GM04504 (cell line): ENCODE measurements at places on chromosomes 2 and 18.

DNA sequence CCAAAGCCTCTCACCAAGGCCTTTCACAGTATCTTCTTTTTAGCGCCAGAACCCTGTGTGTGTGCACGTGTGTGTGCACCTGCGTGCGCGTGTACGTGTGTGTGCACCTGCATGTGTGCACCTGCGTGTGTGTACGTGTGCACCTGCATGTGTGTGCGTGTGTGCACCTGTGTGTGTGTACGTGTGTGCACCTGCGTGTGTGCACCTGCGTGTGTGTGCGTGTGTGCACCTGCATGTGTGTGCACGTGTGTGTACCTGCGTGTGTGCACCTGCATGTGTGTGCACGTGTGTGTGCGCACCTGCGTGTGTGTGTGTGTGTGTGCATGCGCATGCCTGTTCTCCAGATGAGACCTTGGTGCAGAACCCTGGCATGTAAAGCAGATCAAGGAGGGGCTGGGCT lies 131.4 kb upstream of the HDAC4 start:
- no peak for DNase-seq

GRCh38 chr2:101921953-101922325 lies 69.8 kb upstream of the IL1R2 start:
- DNase-seq: no peak

- DNase-seq: no peak
Observed at GRCh38 chr2:214052235-214052634, 358.6 kb upstream of the VWC2L start.

DNA sequence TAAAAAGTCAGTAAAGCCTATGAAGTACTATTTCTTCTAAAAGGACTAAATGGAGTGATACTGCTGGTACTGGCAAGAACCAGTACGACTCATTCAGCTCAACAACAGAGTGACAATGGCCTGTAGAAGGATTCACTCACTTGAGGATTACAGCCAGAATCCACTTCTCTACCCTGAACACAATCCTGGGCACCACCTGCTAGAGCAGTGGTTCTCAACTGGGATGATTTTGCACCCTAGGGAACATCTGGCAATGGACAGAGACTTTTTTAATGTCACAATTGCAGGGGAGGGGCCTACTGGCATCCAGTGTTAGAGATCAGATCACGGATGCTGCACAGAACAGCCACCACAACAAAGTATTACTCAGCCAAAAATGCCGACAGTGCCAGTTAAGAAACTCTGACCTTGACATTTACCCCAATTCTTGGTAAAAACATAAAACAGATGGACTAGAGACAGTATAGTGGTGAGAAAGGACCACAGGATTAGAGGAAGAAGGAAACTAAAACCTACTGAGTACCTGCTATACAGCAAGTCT lies 5.0 kb downstream of the SPIRE1 start:
- no peak for DNase-seq

GRCh38 chr2:151410485-151410834 lies 758 bp downstream of the RIF1 start:
- DNase-seq: peak; percentile 2

DNA sequence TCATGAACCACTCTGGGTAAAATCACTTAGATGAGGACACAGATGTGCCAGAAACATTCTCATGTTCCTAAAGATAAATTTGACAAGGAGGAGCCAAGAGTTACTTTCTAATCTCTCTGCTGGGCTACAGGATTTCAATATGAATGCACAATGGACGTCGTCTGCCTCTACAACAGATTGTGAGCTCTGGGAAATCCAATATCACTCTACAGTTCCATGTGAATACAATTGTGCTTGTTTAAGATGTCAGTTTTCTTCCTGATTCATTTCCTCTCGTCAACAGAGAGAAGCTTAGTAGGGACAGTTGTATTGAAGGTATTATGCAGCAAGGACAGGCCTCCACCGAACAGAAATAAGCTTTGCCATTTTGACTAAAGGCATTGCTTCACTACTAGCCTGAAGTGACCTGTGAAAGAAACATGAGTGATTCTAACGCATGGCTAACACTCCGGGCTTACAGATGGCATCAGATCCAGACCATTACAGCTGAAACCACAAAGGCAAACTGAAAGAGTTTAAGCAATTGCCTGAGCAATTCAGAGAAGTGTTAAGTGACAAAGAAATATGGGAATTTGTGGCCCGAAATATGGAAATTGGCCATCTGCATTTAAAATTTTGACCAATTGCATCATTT lies 1591.5 kb downstream of the LRP1B start:
- no peak for DNase-seq

GRCh38 chr2:164671664-164672396 lies 50.5 kb upstream of the GRB14 start:
- DNase-seq: peak; percentile 32

GRCh38 chr2:220913384-220913783 lies 658.7 kb downstream of the EPHA4 start:
- DNase-seq: no peak

DNA sequence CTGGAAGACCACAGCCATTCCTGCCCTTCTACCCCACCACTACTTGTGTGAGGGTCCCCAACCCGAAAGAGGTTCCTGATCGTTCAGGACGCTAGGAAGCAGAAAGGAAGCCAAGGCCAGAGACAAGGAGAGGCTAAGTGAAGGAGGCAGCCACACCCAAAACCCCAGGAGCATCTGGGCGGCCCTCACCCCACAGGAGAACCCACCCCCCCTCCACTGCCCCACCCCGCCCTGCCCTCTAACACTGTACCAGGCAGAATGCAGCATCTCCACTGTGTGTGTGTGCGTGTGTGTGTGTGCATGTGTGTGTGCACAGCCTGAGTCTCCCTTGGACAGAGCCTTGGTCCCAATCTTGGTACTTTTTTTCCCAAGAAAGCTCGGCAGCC lies 207.5 kb upstream of the HAAO start:
- no peak for DNase-seq

- DNase-seq: no peak
Observed at GRCh38 chr18:62081248-62081647, 105.6 kb downstream of the PIGN start.

GRCh38 chr2:64939332-64939917 lies 49.8 kb upstream of the SLC1A4 start:
- no peak for DNase-seq

- no peak for DNase-seq
Observed at GRCh38 chr2:65443509-65444186, 11.2 kb upstream of the SPRED2 start.

- peak; percentile 51 for DNase-seq
Observed at GRCh38 chr18:79933765-79934164, 17.7 kb downstream of the SLC66A2 start.

GRCh38 chr2:72395096-72395495 lies 247.4 kb upstream of the CYP26B1 start:
- DNase-seq: no peak

GRCh38 chr2:85662899-85663593 lies 5.0 kb downstream of the SFTPB start:
- peak; percentile 84 for DNase-seq

DNA sequence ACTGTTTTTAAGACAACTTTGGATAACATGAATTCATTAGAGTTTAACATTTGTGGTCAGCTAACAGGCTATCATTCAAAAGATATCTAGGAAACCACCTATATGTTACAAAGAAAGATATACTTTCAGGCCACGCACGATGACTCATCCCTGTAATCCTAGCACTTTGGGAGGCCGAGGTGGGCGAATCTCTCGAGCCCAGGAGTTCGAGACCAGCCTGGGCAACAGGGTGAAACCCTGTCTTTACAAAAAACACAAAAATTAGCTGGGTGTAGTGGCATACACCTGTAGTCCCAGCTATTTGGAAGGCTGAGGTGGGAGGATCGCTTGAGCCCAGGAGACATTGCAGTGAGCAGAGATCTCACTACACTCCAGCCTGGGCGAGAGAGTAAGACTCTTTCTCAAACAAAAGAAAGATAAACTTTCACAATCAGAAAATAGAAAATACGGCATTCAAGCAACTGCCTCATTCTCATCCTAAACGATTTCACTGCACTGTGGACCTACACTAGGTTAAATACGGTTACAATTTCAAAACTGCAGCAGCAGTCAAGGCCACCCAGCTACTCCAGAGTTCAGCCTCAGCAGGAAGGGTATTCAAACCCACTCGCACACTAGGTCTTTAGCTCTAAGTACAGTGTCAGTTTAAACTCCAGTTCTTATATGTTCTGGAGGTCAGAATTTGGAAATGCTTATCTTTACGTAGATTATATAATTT lies 250.0 kb upstream of the SLC39A10 start:
- DNase-seq: no peak

DNA sequence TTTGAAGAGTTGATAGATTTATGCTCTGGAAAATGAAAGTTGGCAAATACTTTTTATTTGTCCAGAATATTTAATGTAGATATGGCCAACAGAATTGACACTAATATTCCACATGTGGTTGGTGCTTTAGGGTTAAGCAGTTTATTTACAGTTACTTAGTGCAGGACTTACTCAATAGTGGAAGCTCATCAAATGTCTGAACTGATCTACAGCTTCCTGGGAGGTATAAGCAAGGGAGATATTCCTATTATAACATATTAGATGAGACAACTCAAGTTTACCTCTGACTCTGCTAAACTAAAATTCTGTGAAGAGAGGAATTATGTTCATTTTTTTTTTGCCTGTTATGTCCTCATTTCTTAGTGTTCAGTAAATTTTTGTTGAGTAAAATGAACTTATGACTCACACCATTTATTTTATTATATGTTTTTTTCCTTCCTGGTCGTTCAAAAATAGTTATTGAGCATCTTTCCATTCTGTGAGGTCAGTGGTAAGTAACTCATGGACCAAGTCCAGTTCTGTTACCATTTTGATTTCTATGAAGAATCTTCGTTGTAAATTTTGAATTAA lies 13.6 kb downstream of the ABI2 start:
- DNase-seq: no peak

- no peak for DNase-seq
Observed at GRCh38 chr2:175580652-175581051, 399.1 kb upstream of the ATP5MC3 start.

DNA sequence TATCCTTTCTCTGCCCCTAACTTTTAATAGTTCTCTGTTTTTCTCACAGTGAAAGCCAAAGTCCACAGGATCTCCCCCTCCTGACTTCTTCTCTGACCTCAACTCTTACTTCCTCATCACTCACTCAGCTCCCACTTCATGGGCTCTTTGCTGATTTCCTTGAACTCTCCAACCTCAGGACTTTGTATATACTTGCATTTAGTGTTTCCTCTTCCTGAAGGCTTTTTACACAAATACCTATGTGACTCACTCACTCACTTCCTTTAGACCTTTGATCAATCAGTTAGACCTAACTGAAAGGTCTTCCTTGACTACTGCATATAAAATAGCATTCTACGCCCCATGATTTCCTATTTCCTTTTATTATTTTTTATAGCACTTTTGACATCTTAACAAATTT lies 233.1 kb upstream of the MEX3C start:
- no peak for DNase-seq

- DNase-seq: no peak
Observed at GRCh38 chr2:96291751-96292150, 13.6 kb downstream of the SNRNP200 start.

- DNase-seq: no peak
Observed at GRCh38 chr18:48877941-48878340, 72.8 kb downstream of the SMAD7 start.

- DNase-seq: no peak
Observed at GRCh38 chr2:218871345-218872302, 9.0 kb upstream of the WNT10A start.

DNA sequence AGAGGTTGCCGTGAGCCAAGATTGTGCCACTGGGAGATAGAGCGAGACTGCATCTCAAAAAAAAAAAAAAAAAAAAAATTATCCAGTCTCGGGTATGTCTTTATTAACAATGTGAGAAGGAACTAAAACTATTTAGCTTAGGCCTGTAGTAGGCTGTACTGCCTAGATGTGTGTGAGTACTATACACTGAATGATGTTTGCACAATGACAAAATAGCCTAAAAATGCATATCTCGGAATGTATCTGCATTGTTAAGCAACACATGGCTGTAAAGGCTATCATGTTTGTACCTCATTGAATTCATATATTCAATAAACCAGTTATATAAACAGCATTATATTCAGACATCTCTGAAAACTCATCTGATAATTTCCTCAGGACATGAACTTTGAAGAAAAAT lies 191.2 kb upstream of the SESTD1 start:
- no peak for DNase-seq

GRCh38 chr2:113268621-113269360 lies 9.9 kb downstream of the PAX8 start:
- no peak for DNase-seq

GRCh38 chr18:75418293-75419005 lies 9.1 kb downstream of the SMIM21 start:
- DNase-seq: no peak

GRCh38 chr2:200081811-200082210 lies 126.4 kb downstream of the MAIP1 start:
- DNase-seq: no peak

- DNase-seq: peak; percentile 21
Observed at GRCh38 chr18:74342416-74343043, 26.9 kb downstream of the C18orf63 start.

- no peak for DNase-seq
Observed at GRCh38 chr18:62196079-62196478, 9.0 kb downstream of the RELCH start.

- peak; percentile 76 for DNase-seq
Observed at GRCh38 chr2:220277445-220277975, 650.1 kb downstream of the SLC4A3 start.

DNA sequence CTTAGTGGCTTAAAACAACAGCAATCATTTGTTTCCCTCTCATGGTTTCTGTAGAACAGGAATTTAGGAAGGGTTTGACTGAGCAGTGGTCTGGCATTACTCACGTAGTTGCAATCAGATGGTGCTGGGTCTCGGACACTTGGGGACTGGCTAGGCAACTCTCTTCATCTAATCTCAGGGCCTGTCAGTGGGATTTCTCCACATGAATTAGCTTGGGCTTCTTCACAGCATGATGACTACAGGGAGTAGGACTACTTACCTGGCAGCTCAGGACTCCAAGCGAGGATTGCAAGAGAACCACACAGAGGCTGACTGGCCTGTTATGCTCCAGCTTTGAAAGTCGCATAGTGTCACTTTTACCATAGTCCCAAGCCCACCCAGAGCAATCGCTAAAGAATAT lies 125.1 kb downstream of the TTC27 start:
- DNase-seq: no peak

DNA sequence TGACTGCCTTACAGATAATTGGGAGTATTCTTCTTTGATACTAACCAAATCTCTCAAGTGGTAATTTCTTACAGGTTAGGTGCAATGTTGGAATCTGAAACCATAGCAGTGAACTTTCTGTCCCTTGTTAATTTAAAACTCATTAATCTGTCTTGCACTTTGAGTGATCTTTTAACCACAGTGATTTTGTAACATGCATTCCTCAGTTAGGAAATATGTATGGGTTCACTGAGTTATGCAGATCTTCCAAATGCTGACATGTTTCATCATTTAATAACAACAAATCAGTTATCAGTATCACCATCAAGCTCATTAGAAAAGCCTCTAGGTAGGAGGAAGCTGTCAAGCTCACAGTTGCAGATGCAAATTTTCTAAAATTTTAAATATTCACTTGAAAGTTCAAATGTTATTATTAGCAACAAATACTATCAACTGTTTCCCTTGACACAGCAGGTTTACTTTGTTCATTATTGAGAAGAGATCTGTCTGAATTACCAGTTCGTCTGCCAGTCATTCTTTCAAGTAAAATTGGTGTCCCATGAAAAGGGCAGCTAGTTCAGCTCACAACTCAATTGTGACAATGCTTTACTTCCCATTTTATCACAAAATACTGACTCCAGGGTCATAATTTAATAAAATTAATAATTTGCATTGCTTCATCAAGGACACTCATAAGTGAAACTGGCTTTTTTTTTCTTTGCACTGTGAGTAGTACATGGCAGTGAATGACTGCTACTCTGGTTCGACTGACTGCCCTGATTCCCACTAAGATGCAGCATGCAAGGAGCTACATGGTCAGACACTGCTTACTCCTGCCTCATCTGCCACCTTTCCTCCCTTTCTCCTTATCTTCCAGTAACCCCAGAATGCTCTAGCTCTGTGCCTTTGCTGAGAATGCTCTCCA lies 31.6 kb downstream of the SUCLG1 start:
- peak; percentile 38 for DNase-seq
